ENCODE measurements at places on chromosomes 2 and 18.

- no peak for DNase-seq
Observed at GRCh38 chr2:131039908-131040660, 53.2 kb downstream of the FAM168B start.

DNA sequence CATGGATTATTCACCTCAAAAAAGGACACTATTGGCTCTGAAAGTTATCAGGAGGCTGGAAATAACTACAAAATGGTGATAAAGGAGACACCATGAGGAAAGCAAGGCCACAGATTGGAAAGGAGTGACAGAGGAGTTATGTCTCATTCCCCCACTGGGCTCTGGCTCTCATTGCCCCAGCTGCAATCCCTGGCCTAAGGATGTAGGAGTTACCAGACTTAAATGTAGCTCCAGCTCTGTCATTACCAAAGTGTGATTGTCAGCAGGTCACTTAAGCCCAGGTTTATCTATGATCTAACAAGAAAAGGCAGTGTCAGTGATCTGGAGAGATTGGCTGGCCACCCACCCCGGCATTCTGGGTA, 1228.2 kb upstream of the DDX18 start:
- DNase-seq: no peak

DNA sequence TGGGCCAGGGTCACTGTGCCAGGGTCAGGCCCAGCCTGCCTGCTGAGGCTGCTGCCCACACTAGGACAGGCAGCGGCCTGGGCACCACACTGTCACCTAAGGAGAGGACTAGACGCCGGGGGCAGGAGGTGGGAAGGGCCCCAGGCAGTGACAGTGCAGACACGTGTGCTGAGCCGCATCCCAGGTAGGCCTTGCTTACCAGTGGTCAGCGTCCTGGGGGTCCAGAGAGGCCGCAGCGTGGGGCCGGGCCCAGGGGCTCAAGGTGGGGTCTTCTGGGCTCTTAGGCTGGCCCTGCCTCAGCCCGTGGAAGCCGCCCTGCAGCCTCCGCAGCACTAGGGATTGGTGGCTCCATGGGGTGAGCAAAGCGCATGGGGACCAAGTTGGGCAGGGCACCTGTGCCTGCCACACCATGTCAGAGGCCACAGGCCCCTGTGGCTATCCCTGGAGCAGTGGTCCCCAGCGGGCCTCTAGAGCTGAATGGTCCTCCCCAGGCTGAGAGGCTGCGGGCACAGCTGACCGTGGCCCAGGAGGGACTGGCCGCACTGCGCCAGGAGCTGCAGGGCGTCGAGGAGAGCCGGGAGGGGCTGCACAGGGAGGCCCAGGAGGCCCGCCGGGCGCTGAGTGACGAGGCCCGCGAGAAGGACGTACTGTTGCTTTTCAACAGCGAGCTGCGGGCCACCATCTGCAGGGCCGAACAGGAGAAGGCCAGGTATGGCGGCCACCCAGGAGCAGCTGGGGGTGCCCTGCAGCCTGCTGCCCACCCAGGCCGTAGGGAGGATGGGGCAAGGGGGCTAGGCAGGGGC, 35.2 kb upstream of the SNED1 start:
- DNase-seq: no peak

GRCh38 chr2:208280234-208280633, 14.2 kb downstream of the PIKFYVE start:
- DNase-seq: no peak

GRCh38 chr2:10423400-10423774, 24.7 kb downstream of the ODC1 start:
- DNase-seq: no peak
